H1 (cell line): ENCODE measurements at places on chromosomes 16 and 17. TPM values are rescaled to one million over a fixed set of nuclear protein-coding genes. Genes with fewer than 3 reads are reported as not detected.

- H3K27ac ChIP-seq: no peak overlapping the region
- H3K36me3 ChIP-seq: no peaks in the 10 kb centered on the region
- H3K27me3 ChIP-seq: peaks cover 17% of the 10 kb centered on the region
- H3K4me3 ChIP-seq: peak overlapping the region; percentile 65
Measured at GRCh38 chr17:50149091-50149416, 1.4 kb downstream of the PPP1R9B start.

Gene GNG13
- total RNA-seq: not detected in 2 replicates

- no peaks in the 10 kb centered on the region for H3K4me1 ChIP-seq
- H3K27ac ChIP-seq: no peak overlapping the region
- peaks cover under 1% of the 10 kb centered on the region; the same call in 1 of the 2 replicates for H3K27me3 ChIP-seq
- H3K4me3 ChIP-seq: no peak overlapping the region
- H3K36me3 ChIP-seq: no peaks in the 10 kb centered on the region; the same call in none of the 2 replicates
Measured at GRCh38 chr16:89581861-89582563, 6.5 kb downstream of the CPNE7 start.

Gene FNDC8
- total RNA-seq: not detected in 2 replicates

DNA sequence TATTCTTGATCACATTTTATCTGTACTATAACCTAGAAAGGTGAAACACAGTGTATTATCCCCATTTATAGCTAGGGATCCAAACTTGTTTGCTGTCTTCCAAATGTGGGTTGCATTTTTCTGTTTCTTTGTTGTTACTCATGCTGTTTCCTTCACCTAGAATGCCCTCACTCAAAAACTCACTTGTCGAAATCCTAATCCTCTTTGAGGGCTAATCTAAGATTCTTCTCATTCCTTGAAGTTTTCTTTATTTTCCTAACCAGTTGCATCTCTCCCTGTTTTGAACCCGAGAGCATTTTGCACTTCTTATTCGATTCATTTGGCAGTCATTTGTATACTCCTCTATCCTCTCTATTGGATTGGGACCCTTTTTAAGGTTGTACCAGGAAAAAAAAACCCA, 9.6 kb downstream of the CALCOCO2 start:
- no peaks in the 10 kb centered on the region for H3K27me3 ChIP-seq
- no peaks in the 10 kb centered on the region for H3K4me1 ChIP-seq
- no peak overlapping the region for H3K27ac ChIP-seq

Gene COG8
- 55.4 and 55.6 TPM in 2 replicates for total RNA-seq

DNA sequence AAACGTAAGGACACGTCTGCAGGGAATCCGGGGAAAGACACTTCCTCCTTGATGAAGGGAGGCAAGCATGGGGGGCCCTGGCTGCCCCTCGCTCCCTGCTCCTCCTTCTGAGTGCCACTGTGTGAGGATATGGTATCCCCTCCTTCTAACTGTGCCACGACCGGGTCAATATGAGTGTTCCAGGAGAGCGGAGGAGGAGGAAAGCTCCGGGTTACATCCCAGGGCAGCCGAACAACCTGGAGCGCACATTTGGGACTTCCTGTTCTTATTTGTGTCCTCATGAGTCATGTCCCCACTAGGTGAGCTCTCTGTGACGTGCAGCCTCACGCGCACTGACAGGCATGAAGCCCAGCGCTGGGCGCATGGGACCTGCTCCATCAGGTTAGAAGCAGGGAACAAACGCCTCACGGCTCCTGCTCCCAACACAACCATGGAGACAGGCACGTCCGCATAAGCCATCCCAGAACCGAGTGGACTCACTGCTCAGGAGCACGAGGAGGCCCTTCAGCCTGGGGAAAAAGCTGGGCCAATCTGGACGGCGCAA, 92.9 kb upstream of the DNAH17 start:
- no peaks in the 10 kb centered on the region for H3K4me1 ChIP-seq
- no peaks in the 10 kb centered on the region for H3K36me3 ChIP-seq
- H3K27ac ChIP-seq: no peak overlapping the region
- DNase-seq: no peak
- no peak overlapping the region for H3K4me3 ChIP-seq
